ENCODE measurements at places on chromosomes 5 and 9.

- peak; percentile 73 for DNase-seq
Observed at GRCh38 chr9:96856363-96857286, 2.3 kb upstream of the ZNF782 start.

- DNase-seq, result no peak
Observed at GRCh38 chr5:61397937-61398336, 65.9 kb downstream of the ZSWIM6 start.

DNA sequence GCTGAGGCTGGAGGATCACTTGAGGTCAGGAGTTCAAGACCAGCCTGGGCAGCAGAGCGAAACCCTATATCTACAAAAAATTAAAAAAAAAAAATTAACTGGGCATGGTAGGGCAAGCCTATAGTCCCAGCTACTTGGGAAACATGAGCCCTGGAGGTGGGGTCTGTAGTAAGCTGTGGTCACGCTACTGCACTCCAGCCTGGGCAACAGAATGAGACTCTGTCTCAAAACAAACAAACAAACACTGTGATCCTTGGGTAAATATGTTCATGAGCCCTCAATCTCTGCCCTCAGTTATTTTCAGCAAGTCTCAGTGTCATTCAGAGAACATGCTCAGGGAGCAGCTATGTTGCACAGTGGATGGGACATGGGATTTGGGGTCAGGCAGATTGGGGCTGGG lies 76.2 kb downstream of the PTTG1 start:
- DNase-seq, result no peak

GRCh38 chr9:35568196-35568595 lies 36.9 kb upstream of the TESK1 start:
- DNase-seq, result no peak

DNA sequence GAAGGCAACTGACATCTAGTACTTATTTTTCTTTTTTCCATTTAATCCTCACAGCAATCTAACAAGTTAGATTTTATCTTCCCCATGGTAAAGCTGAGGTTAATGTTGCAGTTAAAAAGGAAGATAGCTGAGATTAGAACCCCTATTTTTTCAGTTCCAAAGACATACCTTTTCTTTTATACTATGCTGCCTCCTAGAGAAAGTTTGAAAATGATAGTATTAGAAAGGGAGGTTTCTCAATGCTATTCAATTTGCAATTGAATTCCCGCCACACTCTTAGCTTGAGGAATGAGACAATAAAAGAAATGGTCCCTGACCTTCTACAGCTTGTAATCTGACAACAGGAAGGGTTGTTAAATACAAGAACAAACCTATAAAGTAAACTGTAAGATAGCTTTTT lies 195.9 kb upstream of the TRIM32 start:
- no peak for DNase-seq

- no peak for DNase-seq
Observed at GRCh38 chr5:153658149-153658548, 167.7 kb downstream of the GRIA1 start.

- DNase-seq, result no peak
Observed at GRCh38 chr9:17488662-17489061, 90.2 kb upstream of the SH3GL2 start.

DNA sequence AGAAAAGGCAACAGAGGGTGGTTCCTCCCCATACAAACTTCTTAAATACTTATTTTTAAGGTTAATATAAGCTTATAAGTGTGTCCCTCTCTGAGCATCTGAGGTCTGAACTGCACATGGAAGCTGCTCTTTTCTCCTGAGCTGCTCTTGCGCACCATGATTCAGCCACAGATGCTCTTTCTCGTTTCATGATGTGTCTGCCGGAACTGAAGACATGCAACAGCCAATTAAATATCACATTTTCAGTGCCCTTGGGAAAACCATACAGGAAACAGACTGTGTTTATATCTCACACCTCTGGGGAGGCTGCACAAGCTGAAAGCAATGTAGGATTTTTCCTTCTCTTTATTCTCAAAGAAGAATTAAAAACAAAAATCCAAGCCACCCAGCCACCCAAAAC lies 96.8 kb upstream of the NREP start:
- DNase-seq, result no peak

- no peak for DNase-seq
Observed at GRCh38 chr9:73741316-73741715, 589.7 kb downstream of the ANXA1 start.

DNA sequence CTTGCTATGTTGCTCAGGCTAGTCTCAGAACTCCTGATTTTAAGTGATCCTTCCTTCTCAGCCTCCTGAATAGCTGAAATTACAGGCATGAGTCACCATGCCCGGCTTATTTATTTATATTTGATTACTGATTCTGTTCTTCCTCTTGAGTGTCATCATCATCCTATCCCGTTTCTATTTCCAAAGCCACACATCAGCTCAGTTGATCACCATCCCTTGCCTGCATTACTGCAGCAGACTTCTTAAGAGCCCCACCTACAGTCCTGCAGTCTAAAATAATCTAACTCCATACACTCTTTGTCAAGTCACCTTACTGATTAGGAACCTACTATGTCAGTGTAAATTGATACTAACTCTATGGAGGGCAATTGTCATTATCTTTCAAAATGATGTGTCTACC lies 138.9 kb upstream of the RAI14 start:
- no peak for DNase-seq

DNA sequence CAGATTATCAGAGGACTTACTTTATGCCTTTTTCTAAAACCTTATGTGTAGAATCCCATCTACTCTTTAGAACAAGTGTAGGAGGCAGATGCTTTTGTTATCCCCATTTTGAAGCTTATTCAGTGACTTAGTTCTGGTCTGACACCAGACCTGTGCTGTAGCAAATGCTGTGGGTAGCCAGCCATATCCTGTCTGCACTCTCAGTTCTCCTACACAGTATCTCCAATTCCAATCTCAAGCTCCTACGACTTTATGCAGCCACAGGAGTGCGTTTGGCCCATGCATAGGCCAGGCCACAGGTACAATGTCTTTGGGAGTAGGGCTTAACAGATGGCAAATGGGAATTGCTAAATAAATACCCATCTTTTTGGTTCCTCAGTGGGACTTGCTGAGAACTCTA lies 292.6 kb downstream of the MCTP1 start:
- no peak for DNase-seq

GRCh38 chr9:470552-471194 lies 256.0 kb downstream of the DOCK8 start:
- DNase-seq, result no peak

DNA sequence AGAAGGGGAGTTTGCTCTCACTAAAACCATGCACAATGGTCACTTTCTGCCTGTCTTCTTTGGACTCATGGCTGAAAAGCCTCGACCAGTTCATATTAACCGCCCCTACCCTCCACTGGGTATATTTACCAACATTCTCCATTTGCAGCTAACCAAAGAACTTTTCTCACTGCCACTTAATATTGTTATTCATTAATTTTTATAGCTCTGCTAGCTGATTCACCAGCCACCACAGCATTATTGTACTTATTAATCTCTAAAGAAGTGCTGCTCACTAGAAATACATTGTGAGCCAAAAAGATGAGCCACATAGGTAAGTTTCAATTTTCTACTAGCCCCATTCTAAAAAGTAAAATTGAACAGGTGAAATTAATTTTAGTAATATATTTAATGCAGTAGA lies 33.4 kb upstream of the SMIM32 start:
- DNase-seq, result no peak

DNA sequence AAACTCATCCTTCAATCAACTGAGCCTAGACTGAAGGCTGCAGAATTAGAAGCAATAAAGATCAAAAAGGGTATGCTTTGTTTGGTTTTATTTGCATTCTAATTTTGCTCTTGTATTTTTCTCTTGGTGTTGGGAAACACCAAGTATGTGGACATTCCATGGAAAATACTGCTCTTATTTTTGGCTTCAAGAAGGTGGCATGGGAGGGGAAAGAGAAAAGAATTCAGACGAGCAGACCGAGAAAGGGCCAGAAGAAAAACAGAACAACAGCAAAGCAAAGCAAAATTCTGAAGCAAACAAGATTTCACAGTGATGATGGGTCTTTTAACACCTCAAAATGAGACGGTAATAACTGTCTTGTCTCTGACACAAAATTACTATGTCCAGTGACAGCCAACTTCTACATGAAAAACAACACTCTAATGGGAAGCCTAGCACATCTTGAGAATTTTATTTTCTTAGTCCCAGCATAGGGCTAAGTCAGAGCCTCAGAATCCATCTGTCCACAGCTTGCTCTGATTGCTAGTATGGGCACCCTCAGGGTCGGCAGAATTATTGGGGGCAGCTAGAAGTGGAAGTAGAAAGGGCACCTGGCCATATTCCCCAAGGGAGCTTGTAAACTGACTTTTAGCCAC lies 26.8 kb downstream of the FREM1 start:
- no peak for DNase-seq

DNA sequence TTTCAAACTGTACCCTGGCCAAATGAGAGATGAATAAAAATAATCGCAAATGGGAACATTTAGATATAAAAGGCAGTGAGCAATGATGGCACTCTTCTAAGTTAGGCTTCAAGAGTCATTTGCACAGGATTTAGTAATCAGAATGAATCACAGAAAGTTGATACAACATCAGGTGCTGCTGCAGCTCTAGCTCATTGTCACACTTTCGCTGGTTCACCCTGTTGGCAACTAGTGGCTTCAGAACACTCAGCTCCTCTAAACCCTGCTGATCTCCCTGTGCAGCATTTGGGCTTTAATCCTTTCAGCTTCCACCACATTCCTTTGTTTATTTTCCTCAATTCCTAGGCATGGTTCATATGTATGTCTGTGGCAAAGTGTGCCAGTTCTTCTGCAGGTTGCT lies 2071.2 kb upstream of the CDH6 start:
- DNase-seq, result no peak

DNA sequence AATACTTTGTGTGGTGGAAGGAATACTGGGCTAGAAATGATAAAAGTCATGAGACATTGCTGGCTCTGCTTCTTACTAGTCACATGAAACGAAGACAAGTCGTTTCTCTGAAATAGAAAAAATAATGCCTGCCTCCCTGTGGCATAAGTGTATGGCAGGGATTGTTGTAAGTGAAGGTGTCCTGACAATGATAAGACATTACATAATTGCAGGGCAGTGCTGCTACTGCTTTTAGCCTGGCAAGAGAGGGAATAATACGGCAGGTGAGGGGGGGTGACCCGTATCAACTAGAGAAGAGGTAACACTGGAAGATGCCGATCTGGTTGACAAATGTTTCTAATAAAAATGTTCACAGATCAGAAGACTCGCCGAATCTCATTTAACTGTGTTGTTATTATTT lies 314.3 kb downstream of the KIAA0825 start:
- DNase-seq, result no peak

DNA sequence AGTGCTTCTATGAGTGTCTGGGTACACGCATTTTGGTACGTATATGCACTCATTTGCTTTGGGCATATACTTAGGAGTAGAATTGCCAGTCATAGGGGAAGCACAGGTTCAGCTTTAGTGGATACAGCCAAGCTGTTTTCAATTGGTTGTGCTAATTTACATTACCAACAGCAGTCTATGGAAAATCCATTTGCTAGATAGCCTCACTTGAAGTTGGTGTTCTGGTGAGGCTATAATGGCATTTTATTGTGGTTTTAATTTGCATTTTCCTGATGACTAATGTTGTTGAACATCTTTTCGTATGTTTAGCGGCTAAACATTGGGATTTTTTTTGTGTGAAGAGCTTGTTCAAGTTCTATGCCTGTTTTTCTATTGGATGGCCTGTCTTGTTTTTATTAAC lies 76.8 kb upstream of the ANKH start:
- DNase-seq, result no peak

DNA sequence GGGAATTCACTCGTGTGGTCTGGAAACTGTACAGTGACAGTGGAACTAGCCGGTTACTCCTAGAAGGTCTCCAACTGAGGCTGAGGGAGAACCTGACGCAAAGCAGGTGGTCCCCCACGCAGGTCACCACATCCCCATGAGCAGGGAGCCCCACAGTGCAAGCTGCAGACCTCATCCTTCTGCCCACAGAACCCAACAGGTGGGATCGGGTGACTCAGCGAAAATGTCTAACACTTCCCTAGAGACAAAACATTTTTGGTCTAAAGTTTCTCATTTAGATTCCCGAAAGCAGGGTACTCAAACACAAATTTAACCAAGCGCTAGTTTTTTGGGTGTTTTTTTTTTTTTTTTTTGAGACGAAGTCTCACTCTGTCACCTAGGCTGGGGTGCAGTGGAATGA lies 62.4 kb upstream of the RETREG1 start:
- DNase-seq, result no peak
